NCI-H2029 (cell line): ENCODE measurements at places on chromosomes 6 and 20.
A peak's percentile ranks its signal among the peaks of the same experiment; 100 is the strongest.

DNA sequence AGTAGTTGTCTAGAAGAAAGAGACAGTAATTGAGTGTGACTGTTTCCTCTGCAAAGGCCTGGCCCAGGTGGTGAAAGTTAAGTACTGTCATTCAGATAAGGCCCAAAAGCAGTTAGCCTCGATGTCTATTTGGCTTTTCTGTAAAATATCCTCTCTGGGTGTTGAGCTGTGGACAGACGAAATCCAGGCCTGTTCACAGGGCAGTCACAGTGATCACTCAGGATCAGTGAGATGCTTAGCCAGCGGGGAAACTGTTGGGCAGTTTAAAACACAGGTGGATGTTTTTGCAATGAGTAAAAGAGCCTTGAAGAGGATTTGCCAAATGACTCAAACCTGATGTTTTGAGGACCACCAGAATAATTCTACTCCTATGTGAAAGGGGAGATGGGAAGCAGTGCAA, 22.0 kb upstream of the PRDM1 start:
- DNase-seq: no peak

DNA sequence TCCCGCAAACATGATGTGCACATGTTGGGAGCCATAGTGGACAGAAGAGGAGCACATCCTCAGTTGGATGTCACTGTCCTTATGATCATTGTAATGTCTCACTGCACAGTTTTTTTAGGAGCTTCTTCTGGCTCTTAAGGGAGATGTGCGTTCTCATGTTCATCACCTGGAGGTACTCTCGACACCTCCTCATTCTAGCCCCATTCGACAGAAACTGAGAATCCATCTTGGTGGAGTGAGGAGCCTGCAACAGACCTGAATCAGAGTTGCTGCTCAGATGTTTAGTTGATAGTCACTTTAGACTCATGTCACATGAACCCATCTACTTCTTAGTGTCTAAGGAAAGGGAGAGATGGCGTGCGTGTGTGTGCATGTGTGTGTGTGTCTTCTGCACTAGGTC, 2.3 kb upstream of the BMP6 start:
- no peak for DNase-seq

DNA sequence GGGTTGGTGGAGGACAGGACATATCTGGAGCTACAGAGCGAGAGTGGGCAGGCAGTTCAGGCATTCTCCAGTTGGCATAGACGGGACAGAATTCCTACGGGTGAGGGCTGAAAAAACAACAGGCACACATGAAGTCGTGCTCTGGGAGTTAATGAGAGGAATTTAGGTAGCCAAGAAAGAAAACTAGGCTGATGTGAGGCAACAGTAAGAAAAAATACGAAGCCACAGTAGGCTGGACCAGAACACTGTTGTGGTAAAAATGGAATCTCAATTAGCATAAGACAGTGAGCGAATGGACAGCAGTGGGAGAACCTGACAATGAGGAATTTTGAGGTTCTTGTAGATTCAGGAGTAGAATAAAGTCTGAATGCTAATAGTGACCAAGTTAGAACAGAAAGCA, 488.1 kb upstream of the AGPAT4 start:
- no peak for DNase-seq

DNA sequence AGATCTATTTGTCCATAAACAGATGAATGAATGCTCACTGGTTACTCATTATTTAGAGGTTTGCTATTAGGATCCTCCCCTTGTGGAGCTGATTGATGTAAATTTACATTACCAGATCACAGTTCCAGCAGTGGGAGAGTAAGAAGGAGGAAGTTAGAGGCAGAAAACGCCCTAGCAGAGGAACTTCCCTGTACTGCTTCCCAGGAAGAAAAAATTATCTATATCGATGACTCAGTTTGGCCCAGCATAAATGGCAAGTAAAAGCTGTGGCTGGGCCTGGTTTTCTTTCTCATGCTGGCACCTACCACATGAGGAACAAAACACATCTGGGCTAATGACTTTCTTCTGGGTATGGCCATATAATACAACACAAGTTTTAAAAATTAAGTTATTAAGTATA, 35.7 kb downstream of the DNAAF9 start:
- DNase-seq: no peak

- no peak for DNase-seq
These were observed 66.2 kb upstream of the BEND6 start for GRCh38 chr6:56888687-56889086.

- no peak for DNase-seq
These were observed 3.9 kb upstream of the FAM83C start for GRCh38 chr20:35296101-35296554.

DNA sequence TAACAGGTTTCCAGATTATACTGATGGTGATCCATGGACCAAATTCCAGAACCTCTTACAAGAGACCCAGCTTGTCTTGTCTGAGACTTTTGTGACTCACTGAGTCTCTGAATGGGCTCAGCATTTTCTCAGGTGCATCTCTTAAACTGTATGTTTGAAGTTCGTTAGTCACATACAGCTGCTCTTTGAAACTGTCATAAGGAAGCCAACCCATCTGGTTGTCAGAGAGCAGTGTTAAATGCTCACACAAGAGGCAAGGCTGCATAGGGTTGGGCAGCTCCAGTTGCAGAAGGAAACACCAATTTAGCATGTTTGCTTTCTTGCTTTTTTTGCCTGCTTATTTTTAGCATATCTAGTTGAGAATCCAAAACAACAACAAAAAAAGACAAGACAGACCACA, 47.1 kb downstream of the TRIM27 start:
- DNase-seq: no peak

DNA sequence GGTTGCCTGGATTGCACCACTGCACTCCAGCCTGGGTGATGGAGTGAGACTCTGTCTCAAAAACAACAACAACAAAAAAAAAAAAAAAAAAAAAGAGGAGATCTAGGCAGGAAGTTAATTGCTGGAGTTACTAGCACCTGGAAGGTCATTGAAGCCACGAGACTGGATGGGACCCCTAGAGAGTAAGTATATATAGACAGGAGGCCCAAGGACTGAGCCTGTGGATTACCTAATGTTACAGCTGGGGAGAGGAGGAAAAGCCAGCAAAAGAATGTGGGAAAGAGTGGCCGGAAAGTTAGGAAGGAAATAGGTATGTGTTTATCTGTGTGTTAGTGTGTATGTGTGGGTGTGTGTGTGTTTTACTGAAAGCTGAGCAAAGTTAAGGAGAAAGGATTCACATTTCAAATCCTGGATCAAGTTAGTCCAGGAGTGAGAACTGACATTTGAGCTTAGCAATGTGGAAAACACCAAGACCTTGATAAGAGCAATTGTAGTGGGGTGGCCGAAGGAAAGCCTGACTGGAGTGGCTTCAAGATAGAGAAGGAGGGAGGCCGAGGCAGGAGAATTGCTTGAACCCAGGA, 38.4 kb downstream of the ANKRD6 start:
- DNase-seq: no peak

- no peak for DNase-seq
These were observed 149.3 kb upstream of the FOXQ1 start for GRCh38 chr6:1162367-1163275.

GRCh38 chr6:70956451-70957283, at the start of gene B3GAT2:
TSS of gene B3GAT2 (minus strand) at chr6:70957060. CDS start at chr6:70956429, 631 bp downstream.
- no peak for DNase-seq

- DNase-seq: peak; percentile 91
These were observed at the start of gene NQO2 for GRCh38 chr6:2999618-3000557. TSS of gene NQO2 (plus strand) at chr6:2999894. CDS start at chr6:3006553, 6,659 bp downstream.

- no peak for DNase-seq
These were observed 122.4 kb downstream of the RIN2 start for GRCh38 chr20:19880256-19881079.

- no peak for DNase-seq
These were observed 69.8 kb upstream of the SNX9 start for GRCh38 chr6:157753291-157753690.

DNA sequence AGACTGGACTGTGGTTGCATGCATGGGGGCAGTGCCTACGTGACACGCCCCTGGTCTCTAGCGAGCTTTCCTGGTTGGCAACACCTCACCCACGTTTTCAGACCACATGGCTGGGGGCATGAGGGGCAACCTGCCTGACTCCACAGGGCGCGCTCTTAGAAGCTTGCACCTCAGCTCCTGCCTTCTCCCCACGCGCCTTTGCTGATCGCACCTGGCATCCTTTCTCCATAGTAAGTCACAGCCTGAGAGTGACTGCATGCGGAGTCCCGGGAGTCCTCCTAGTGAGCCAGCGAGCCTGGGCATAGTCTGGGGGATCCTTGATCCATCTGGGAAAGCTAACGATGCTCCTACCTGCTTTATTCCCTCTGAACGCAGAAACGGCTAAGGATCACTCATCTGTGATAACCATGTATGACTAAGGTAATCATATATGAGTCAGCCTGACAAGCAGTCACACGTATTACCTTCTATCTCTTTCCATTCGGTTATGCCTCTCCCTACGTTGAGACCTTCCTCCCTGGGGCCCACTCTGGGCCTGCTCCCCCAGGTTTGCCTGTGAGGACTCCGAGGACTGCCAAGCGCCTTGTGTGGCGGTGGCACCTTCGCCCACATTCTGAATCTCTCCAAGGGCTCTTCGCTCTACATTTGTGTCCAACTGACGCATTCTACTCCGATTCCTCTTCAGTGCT, 4.5 kb downstream of the TCFL5 start:
- no peak for DNase-seq

GRCh38 chr6:142846883-142847287, 98.1 kb downstream of the HIVEP2 start:
- DNase-seq: no peak

- DNase-seq: no peak
These were observed 2.8 kb downstream of the ZFP57 start for GRCh38 chr6:29678114-29678513.

- DNase-seq: no peak
These were observed 50.7 kb downstream of the STK35 start for GRCh38 chr20:2152317-2152716.

- no peak for DNase-seq
These were observed 25.4 kb upstream of the KCNB1 start for GRCh38 chr20:49507741-49508434.

DNA sequence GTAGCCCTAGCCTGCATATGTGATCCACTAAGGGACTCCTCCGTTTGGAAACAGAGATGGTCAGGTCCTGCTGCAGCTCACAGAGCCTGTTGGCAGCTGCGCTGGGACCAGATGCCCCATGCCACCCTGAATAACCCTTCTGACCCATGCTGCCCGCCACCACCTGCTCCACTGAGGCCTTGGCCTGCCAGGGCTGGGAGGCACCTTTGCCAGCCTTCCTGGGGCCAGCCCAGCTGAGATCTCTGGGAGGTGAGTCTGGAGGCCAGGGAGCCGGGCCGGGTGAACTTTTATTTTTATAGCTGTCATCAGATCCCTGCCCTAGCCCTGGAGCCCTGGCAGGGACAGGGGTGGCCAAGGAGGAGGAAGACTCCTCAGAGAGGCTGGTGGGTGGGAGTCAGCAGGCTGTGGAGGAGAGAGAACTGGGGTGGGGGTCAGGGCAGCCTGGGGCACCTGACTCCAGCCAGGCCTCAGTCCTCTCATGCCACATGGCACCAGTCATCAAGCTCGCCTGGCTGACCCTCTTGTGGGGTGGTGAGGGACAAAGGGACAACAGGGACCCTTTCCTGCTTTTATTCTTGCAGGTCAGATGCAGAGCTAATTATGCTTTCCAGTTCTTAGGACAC, 10.0 kb downstream of the CEBPB start:
- DNase-seq: no peak

GRCh38 chr6:159720708-159721107, 6.6 kb upstream of the WTAP start:
- peak; percentile 63 for DNase-seq

- DNase-seq: no peak
These were observed 152.9 kb upstream of the MAP3K7 start for GRCh38 chr6:90739802-90740201.
